ENCODE measurements at places on chromosomes 6 and 20.
A peak's percentile ranks its signal among the peaks of the same experiment; 100 is the strongest.

DNA sequence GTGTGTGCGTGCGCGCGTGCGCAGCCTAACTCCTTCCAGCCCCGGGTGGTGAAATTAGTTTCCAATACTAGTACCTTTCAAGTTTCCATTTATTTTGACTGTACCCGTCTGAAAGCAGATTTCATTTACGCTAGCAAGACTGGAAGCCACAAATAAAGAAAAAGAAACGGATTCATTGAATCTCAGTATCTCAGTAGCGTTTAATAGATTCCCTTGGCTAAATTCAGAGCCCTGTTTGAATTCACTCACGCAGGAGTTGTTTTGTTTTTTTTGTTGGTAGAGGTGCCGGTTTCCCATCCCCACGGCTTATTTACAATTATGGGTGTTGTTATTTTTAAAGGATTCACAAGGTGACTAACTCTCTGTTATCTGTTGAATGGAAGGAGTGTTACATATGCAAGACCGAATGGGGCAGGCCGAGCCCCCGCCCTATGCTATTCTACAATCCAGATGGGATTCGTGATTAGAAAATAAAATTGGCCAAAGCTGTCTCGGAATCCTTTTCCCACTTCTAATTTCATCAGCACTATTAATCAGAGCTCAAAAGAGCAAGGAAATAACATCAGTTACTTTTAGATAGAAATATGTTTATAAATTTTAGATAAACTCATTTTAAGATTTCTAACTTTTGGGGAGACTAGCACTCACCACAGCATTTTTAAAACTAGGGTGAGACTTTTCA is 2.3 kb upstream of the INSM1 start:
- DNase-seq: no peak

DNA sequence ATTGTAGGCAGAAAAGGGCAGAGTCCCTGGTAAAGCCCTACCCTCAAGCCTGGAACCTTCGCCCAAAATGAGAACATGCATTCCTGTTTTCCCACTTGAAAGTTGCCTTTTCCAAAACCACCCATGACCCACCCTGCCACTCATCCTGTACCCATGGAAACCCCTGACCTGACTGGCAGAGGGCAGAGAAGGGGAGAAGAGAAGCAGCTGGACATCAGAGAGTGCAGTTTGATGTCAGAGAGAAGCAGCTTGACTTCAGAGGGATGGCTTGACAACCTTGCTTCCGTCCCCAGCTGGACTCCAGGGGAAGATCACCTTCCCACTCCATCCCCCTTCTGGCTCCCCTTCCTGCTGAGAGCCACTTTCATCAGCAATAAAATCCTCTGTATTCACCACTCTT is 123.6 kb upstream of the SHLD1 start:
- no peak for DNase-seq

- DNase-seq: no peak
Observed at GRCh38 chr6:113597231-113597583, 259.9 kb upstream of the MARCKS start.

GRCh38 chr20:39799366-39799965 is 837.3 kb downstream of the DHX35 start:
- no peak for DNase-seq

- DNase-seq: no peak
Observed at GRCh38 chr6:40543776-40544175, 43.4 kb downstream of the LRFN2 start.

GRCh38 chr6:33156561-33156960 is 35.7 kb downstream of the COL11A2 start:
- no peak for DNase-seq

DNA sequence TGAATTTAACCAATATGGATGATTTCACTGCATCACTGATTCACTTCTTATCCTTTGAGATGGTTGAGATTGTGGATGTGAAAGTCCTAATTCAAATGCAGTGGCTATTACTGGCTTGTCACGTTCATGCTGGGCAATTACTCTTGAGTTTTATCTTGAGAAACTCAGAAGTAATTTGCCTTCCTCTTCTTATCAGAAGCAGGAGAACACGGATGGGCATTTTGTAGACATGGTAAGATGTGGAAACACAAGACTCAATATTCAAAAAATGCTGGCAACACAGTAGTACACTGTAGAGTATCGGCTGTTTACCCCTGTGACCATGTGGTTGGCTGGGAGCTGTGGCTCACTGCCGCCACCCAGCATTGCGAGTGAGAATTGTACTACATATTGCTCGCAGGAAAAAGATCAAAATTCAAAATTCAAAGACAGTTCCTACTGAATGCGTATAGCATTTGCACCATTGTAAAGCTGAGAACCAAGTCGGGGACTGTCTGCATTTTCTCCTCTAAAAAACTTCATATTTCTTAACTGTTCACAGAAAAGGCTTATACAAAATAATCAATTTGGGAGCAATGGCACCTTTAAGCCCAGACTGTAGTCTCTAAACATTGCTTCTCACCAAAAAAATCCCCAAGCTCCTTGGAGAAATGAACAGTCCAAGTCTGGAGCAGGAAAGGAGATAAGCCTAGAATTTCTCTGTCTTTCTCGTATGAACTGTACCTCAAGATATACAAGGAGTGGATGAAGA is 61.9 kb upstream of the ELOVL5 start:
- peak; percentile 58 for DNase-seq

Measured in T-cell (primary cell).